ENCODE measurements at places on chromosomes 7 and 10.

- no peak overlapping the region for H3K27ac ChIP-seq
- H3K27me3 ChIP-seq = no peaks in the 10 kb centered on the region
- H3K4me3 ChIP-seq = no peak overlapping the region
- no peak for DNase-seq
Measured at GRCh38 chr7:5248201-5248885, 34.4 kb upstream of the SLC29A4 start.

DNA sequence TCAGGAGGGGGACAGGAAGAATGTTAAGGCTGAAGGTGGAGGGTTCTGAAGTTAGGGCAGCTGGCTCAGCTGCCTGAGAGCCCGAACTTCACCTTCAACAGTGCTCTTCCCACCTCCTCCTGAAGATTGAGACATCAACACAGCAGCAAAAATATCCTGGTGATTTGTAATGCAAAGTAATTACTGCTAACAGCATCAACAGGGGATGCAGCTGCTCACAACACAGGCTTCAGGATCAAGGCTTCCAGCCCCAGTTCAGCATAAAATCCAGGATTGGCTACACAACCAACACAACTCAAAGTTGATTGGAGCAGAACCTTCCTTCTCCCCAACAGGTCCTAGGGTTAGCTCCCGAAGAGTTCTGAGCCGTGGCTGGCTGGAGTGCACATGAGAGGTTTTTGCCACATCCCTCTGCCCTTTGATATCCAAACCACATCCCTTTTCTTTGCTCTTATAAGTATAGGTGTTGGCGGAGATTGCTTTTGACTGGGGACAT is 242.4 kb downstream of the KIAA1217 start:
- H3K4me3 ChIP-seq = no peak overlapping the region
- peaks cover 4% of the 10 kb centered on the region for H3K27me3 ChIP-seq
- no peak overlapping the region for H3K27ac ChIP-seq
- DNase-seq = no peak

DNA sequence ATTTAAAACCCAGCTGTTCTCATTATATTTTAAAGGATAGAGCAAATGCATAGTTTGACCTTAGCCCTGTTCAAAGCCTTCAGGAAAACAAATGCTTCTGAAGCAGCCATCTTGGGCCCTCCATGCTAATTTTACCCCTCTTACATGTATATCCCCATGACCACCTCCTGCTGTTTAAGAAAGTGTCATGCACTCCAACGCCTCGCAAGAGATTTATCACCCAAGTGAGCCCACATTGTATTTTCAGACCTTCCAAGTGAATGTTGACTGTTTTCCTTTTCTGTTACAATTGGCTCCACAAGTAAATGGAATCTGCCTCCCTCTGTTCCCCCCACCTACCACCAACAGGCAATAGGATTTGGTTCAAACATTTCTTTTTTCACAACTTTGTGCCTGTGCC is 5.3 kb downstream of the TMEM72 start:
- H3K4me1 ChIP-seq = peaks cover 16% of the 10 kb centered on the region
- H3K27ac ChIP-seq = no peak overlapping the region
- no peak for DNase-seq
- H3K36me3 ChIP-seq = no peaks in the 10 kb centered on the region

DNA sequence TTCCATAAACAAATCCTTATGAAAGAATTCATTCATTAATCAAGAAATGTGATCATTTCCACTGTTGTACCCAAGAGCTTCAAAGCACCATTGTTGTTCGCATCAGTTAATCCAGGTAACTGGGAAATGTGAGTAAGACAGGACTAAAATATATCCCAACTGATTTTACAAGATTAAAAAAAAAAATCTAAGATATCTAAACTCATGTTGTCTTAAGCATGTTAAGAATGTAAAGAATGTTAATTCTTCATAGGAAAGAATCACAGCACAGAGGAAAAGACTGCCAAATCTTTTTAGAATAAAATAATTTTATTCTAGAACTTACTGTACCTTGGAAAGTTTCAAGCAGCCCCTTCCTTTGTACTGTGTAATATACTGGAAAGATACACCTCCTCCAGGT is 16.4 kb downstream of the FZD1 start:
- H3K36me3 ChIP-seq = no peaks in the 10 kb centered on the region
- no peaks in the 10 kb centered on the region for H3K27me3 ChIP-seq
- no peak overlapping the region for H3K4me3 ChIP-seq
- DNase-seq = no peak

GRCh38 chr10:121437596-121437995 is 160.6 kb downstream of the FGFR2 start:
- no peaks in the 10 kb centered on the region for H3K27me3 ChIP-seq
- no peaks in the 10 kb centered on the region for H3K36me3 ChIP-seq
- H3K4me3 ChIP-seq = no peak overlapping the region
- DNase-seq = no peak

- H3K4me1 ChIP-seq = peaks cover 66% of the 10 kb centered on the region
- peak overlapping the region; percentile 54 for H3K4me3 ChIP-seq
- H3K27me3 ChIP-seq = peaks cover 20% of the 10 kb centered on the region
- peak overlapping the region; percentile 98 for H3K27ac ChIP-seq
- H3K36me3 ChIP-seq = no peaks in the 10 kb centered on the region
Measured at GRCh38 chr7:3063016-3063753, 19.5 kb upstream of the CARD11 start.

- no peaks in the 10 kb centered on the region for H3K36me3 ChIP-seq
- no peaks in the 10 kb centered on the region for H3K4me1 ChIP-seq
- no peak overlapping the region for H3K27ac ChIP-seq
- H3K27me3 ChIP-seq = no peaks in the 10 kb centered on the region
- no peak for DNase-seq
- no peak overlapping the region for H3K4me3 ChIP-seq
Measured at GRCh38 chr10:42380926-42381547, 257.3 kb downstream of the ZNF33B start.

DNA sequence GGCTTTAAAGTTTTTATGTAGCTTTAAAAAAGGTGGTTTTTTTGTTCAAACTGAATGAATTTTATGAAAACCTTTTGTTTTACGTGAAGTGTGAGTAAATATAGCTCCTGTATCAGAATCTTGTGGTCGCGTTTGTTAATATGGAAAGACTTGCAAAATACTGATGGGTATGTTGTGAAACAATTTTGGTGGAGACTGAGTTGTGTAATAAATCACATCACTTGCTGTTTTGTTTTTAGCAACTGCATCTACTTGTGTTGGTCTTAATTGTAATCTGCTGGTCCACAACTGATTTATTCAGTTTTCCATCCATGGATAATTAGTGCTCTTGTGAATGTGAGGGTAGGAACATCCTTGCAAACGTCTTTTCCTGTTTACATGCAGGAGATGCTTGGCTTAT is 10.5 kb downstream of the PLXDC2 start:
- peaks cover 13% of the 10 kb centered on the region for H3K4me1 ChIP-seq
- DNase-seq = no peak
- no peak overlapping the region for H3K27ac ChIP-seq
- H3K4me3 ChIP-seq = no peak overlapping the region
- no peaks in the 10 kb centered on the region for H3K27me3 ChIP-seq

DNA sequence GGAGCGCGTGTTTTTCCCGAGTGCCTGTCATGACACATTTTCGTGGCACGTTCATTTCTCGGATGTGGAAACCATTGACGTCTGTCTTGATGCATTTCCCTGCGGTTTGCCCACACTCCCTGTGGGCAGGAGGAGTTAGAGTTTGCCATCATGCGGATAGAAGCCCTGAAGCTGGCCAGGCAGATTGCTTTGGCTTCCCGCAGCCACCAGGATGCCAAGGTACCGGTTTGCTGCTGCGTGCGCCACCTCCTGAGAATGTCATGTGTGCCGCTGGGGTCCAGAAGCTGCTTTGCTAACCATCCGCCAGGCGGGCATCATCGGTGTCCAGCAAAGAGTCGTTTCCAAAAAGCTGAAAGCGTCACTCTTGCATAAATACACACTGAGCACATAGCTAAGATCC is 40.9 kb upstream of the BTBD16 start:
- H3K27me3 ChIP-seq = no peaks in the 10 kb centered on the region
- H3K36me3 ChIP-seq = no peaks in the 10 kb centered on the region
- no peak overlapping the region for H3K4me3 ChIP-seq
- no peak overlapping the region for H3K27ac ChIP-seq
- no peak for DNase-seq
- H3K4me1 ChIP-seq = no peaks in the 10 kb centered on the region

DNA sequence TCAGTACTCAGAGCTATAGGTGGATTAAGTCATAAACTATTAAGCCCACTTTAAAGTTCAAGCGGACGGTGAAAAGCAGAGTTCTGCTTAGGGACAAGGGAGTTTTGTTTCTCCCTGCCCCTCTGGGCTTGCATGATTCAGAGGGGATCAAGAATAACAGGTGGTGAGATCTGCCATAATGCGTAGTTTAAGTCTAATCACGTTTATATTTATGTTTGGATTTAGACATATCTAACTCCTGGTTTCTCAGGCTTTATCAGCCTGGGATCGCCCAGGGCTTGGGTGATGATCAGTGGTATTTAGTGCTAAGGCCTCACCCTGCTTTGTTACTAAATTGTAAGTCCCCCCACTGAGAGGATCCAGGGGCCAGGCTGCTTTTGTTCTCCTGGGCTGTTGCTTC is 335.4 kb upstream of the NRP1 start:
- no peaks in the 10 kb centered on the region for H3K27me3 ChIP-seq
- peaks cover 10% of the 10 kb centered on the region for H3K36me3 ChIP-seq
- DNase-seq = no peak
- no peak overlapping the region for H3K27ac ChIP-seq
- H3K4me3 ChIP-seq = no peak overlapping the region

- H3K27ac ChIP-seq = no peak overlapping the region
- no peak for DNase-seq
- H3K27me3 ChIP-seq = no peaks in the 10 kb centered on the region
- no peak overlapping the region for H3K4me3 ChIP-seq
- peaks cover 28% of the 10 kb centered on the region for H3K36me3 ChIP-seq
Measured at GRCh38 chr7:135195968-135196629, 15.2 kb downstream of the WDR91 start.

- H3K36me3 ChIP-seq = no peaks in the 10 kb centered on the region
- no peak for DNase-seq
- H3K4me1 ChIP-seq = no peaks in the 10 kb centered on the region
- no peak overlapping the region for H3K4me3 ChIP-seq
- H3K27me3 ChIP-seq = peaks cover 6% of the 10 kb centered on the region
Measured at GRCh38 chr7:80937336-80937735, 18.5 kb upstream of the SEMA3C start.

GRCh38 chr10:102410429-102411073 is 8.0 kb downstream of the PSD start:
- H3K27ac ChIP-seq = no peak overlapping the region
- no peak overlapping the region for H3K4me3 ChIP-seq
- H3K27me3 ChIP-seq = peaks cover 21% of the 10 kb centered on the region
- H3K36me3 ChIP-seq = no peaks in the 10 kb centered on the region

- H3K4me1 ChIP-seq = peaks cover 1% of the 10 kb centered on the region
- no peaks in the 10 kb centered on the region for H3K36me3 ChIP-seq
- H3K4me3 ChIP-seq = no peak overlapping the region
- H3K27me3 ChIP-seq = peaks cover 6% of the 10 kb centered on the region
- no peak overlapping the region for H3K27ac ChIP-seq
Measured at GRCh38 chr7:104231054-104232046, 23.5 kb upstream of the ORC5 start.

GRCh38 chr10:89664203-89664602 is 19.2 kb upstream of the PANK1 start:
- no peaks in the 10 kb centered on the region for H3K27me3 ChIP-seq
- no peaks in the 10 kb centered on the region for H3K36me3 ChIP-seq
- DNase-seq = no peak
- no peak overlapping the region for H3K27ac ChIP-seq
- no peaks in the 10 kb centered on the region for H3K4me1 ChIP-seq

GRCh38 chr7:155380221-155380861 is 77.6 kb upstream of the EN2 start:
- H3K4me3 ChIP-seq = peak overlapping the region; percentile 12
- peaks cover 27% of the 10 kb centered on the region for H3K27me3 ChIP-seq
- H3K27ac ChIP-seq = no peak overlapping the region
- H3K36me3 ChIP-seq = no peaks in the 10 kb centered on the region
- DNase-seq = peak; percentile 50

Measured in immature natural killer cell (primary cell).